Kidney epithelial cell (primary cell): ENCODE measurements at places on chromosomes 7 and 10. TPM values are rescaled to one million over a fixed set of nuclear protein-coding genes. Genes with fewer than 3 reads are reported as not detected.

PGAM2 gene
- total RNA-seq: not detected in 2 replicates

ACSL5 gene
- total RNA-seq: 0.55 and 1.5 TPM in 2 replicates

NXPH1 gene
- total RNA-seq: not detected in 2 replicates

CDH23 gene
- 0.04 and 0.14 TPM in 2 replicates for total RNA-seq

HSPA12A gene
- 11.4 and 13.7 TPM in 2 replicates for total RNA-seq

UBTD1 gene
- total RNA-seq: 32.5 and 44.4 TPM in 2 replicates

- no peak for DNase-seq
These were observed at the start of gene ZPBP for GRCh38 chr7:50092579-50093491. ZPBP (minus strand) TSS chr7:50093246; CDS start chr7:50093194, 52 bp downstream.

GRCh38 chr10:76727038-76727437 lies 910.6 kb downstream of the KCNMA1 start:
- DNase-seq: no peak
